ENCODE measurements at places on chromosomes 13 and 19.
A peak's percentile ranks its signal among the peaks of the same experiment; 100 is the strongest.

GRCh38 chr19:19261350-19262189 lies 11.5 kb downstream of the TM6SF2 start:
- DNase-seq, result no peak

- no peak for DNase-seq
Measured at GRCh38 chr13:85562282-85562681, 236.9 kb downstream of the SLITRK6 start.

GRCh38 chr19:16066611-16067104 lies 9.6 kb upstream of the TPM4 start:
- peak; percentile 55 for DNase-seq

DNA sequence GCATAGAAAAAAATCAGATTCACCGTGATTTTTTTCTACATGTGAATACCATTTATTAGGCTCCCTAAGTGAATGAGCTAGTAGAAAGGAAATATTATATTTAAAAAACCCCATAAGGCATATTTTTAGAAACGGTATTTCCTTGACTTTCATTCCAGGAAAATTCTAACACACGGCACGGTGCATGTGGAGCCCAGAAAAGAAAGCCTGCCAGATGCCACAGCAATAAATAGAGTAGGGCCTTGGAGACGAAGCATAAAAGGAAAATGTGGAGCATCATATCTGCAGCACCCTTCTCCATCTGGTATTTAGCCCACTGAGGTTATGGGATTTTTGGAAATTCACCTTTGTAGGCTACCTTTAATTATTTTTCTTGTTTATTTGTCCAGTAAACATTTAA lies 314.4 kb downstream of the ENOX1 start:
- no peak for DNase-seq

DNA sequence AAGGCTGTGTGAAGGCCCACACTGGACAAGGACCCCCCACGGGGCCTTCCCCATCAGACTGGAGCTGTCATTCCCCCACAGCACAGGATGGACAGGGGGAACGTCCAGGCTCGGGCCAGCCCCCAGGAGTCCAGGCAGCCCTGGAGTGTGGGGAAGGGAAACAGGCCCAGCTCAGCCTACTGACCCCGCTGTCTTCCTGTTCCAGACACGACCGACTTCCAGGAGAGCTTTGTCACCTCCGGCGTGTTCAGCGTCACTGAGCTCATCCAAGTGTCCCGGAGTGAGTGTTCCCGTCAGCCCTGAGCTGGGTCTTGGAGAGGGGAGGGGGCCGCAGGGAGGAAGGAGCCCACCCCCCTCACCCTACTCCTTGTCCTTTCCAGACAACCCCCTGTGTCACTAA lies 47.0 kb downstream of the SMIM24 start:
- DNase-seq, result no peak

- DNase-seq, result no peak
Measured at GRCh38 chr13:26498656-26499601, 58.6 kb upstream of the WASF3 start.

- no peak for DNase-seq
Measured at GRCh38 chr19:31693131-31693932, 344.1 kb upstream of the TSHZ3 start.

DNA sequence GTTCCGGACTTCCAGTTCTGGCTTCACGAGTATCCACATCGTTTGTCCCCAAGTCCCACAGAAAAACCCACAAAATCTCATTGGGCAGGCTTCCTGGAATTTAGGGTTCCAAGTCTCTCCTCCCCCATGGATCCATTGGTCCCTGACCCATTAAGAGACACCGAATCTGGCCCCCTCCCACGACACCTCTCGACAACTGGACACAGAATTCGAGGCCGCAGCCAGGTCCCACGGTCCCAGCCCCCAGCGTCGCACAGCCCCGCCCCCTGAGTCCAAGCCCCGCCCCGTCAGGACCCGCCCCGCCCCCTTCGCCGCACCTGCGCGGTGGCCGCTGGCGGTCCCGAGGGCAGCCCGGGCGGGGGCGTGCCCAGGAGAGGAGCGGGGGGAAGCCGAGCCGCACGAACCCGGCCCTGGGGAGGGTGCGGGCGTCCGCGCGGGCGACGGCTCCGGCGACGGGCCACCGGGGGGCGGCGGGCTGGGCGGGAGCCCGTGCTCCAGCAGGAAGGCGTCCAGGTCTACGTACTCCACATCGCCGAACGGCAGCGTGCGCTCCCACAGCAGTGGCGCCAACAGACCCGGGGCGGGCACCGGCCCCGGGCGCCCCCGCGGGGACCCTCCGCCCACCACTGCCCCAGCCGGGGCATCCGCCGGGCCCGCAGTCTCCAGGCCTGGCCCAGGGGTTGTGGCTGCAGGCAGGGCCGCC lies 1.8 kb downstream of the DBP start:
- peak; percentile 71 for DNase-seq

- peak; percentile 33 for DNase-seq
Measured at GRCh38 chr19:35063940-35064818, 22.7 kb downstream of the HPN start.

GRCh38 chr13:21089830-21090229 lies 28.4 kb upstream of the LATS2 start:
- no peak for DNase-seq

GRCh38 chr19:40923934-40924391 lies 41.9 kb upstream of the CYP2A7 start:
- no peak for DNase-seq

DNA sequence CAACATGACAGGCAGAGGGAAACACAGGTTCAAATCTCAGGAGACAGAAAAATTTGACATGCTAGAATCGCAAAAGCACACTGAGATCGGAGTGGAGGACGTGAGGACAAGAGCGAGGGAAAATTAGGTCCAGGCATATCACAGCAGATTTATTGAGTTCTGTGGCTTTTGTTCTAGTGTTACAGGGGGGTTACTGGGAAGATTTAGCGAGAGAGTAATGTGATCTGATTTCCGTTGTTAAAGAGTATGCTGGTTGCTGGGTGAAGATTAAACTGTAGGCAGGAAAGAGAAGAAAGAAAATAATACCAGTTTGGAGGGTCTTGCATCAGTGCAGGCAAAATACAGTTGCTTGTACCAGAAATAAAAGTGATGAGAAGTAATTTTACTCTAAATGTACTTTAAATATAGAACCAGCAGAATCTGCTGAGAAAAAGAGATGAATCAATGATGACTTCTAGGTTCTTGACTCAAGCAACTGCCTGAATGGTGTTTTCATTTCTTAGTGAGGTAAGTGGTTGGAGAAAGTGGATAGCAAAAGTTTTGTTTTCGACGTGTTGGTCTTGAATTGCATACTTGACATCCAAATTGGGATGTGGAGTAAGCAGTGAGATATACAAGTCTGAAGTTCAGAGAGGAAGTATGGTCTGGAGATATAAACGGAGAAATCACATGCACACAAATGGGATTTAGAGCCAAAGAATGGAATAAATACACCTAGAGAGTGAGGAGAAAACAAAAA lies 35.7 kb downstream of the UFM1 start:
- no peak for DNase-seq

GRCh38 chr19:7670150-7670783 lies 1.4 kb downstream of the RETN start:
- peak; percentile 24 for DNase-seq

GRCh38 chr13:106284358-106284757 lies 251.1 kb downstream of the EFNB2 start:
- DNase-seq, result no peak

DNA sequence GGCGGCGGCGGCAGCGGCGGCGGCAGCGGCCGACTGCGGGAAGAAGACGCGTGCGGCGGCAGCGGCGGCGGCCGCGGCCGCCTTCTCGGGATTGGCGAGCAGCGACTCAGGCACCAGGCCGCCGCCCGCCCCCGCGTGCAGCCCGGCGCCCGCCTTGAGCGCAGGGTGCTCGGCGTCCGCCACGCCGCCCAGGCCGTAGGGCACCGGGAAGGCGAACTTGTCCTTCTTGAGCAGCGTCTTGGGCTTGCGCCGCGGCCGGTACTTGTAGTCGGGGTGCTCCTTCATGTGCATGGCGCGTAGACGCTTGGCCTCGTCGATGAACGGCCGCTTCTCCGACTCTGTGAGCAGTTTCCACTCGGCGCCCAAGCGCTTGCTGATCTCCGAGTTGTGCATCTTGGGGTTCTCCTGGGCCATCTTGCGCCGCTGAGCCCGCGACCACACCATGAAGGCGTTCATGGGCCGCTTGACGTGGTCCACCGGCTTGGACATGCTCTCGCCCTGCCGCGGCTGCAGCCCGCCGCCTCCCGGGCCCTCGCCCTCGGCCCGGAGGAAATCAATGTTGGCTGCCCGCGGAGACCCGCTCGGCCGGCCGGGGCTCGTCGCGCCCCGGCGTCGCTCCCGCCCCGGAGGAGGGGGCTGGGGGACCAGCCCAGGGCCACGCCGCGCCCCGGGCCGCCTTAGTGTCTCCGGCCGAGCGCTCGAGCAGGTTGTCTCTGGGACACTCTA lies 621 bp downstream of the SOX21 start:
- no peak for DNase-seq

DNA sequence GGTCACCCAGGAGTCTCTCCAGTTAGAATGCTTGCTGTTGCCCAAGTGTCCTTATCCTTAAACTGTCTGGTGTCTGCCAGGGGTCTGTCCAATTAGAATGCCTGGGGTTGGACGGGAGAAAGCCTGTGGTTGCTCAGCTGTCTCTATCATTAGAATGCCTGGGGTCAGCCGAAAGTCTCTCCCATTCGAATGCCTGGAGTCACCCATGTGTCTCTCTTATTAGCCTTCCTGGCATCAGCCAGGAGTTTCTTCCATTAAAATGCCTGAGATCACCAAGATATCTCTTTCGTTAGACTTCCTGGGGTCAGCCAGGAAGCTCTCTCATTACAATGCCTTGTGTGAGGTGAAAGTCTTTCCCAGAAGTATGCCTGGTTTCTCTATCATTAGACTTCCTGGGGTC lies 1521.0 kb downstream of the UQCRFS1 start:
- DNase-seq, result no peak

DNA sequence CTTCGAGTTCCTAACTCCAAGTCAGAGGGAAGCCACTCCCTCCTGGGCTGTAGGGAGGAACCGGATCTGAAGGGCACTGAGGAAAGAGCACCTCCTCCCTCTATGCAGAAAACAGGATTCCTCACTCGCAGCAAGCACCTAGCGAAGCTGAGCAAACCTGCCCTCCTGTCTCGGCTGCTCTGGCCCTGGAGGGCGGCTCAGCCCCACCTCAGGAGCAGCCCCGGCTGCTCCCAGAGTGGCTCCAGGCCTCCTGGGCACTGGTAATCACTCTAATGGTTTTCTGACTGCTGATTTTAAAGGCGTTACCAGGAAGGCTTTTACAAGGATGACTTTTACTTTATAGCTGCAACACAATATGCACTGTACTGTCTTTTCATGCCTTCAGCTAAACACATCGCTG lies 312.5 kb downstream of the TEX29 start:
- no peak for DNase-seq

GRCh38 chr13:113117335-113117872 lies 5.2 kb upstream of the F10 start:
- no peak for DNase-seq

GRCh38 chr13:114062754-114063153 lies 69.7 kb downstream of the RASA3 start:
- DNase-seq, result no peak

DNA sequence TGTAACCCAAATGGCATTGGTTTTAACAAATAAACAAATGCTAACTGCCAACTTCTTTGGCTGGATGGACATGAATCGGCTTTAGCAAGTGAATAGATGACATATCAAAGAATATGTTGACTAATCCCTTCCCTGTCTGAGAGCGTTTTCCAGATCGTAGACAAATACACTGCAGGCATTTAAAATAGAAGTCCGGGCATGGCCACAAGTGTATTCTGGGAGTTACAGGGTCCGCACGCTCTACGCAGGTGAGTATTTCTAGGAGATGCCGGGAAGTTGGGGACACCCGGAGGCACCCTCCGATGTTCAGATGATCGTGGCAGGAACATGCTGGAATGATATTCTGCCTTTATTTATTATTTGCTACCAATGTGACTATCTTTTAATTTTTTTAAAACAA lies 53.2 kb upstream of the ZNF536 start:
- DNase-seq, result no peak

DNA sequence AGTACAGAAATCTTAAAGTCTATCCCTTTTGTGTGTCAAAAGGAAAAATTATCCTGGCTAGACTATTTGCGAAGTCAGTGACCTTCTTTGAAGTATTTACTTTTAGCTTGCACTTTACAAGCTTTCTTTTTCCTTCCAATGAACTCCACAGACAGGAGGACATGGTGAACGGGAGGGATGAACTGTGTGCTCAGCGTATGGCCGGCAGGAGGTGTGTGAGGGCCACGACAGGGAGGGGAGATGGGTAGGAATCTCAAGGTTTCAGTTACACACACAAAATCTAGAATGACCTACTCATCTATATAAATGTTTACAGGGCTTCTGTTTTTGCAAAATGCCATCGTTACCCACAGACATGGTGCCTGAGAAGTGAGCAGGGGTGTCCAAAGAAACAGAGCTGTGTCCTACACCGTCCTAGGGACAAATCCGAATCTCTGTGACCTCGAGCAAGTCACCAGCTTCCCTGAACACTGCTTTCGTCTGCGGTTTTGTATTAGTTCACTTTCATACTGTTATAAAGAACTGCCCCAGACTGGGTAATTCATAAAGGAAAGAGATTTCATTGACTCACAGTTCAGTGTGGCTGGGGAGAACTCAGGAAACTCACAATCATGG lies 537.2 kb downstream of the LIG4 start:
- DNase-seq, result no peak

- DNase-seq, result no peak
Measured at GRCh38 chr19:9189535-9189934, 10.8 kb downstream of the OR7D2 start.

Measured in activated naive CD4-positive, alpha-beta T cell treated with Interleukin-2 at 50 U/mL for 16 hours (primary cell).